ENCODE measurements at places on chromosomes 2 and 18. TPM values are rescaled to one million over a fixed set of nuclear protein-coding genes. Genes with fewer than 3 reads are reported as not detected.

- DNase-seq: no peak
Measured at GRCh38 chr18:78986018-78986481, 6.4 kb downstream of the SALL3 start.

THAP4 gene
- 115 TPM for total RNA-seq

DNA sequence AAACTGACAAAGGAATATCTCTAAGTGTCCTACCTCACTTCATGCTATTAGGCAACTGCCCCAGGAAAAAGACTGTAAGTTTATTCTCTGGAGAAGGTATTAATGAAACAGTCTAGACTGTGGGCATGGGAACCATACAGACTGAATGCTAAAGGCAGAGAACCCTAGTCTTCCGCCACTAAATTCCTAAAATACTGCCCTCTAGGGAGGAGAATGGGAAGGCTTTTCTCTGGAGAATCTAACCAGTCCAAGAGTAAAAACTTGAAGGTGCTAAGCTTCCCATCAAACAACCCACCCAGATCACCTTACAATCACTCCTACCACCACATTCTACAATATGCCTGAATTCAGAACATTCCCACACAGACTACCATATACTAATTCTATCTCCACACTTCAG lies 3.4 kb downstream of the SRBD1 start:
- DNase-seq: peak; percentile 74

DNA sequence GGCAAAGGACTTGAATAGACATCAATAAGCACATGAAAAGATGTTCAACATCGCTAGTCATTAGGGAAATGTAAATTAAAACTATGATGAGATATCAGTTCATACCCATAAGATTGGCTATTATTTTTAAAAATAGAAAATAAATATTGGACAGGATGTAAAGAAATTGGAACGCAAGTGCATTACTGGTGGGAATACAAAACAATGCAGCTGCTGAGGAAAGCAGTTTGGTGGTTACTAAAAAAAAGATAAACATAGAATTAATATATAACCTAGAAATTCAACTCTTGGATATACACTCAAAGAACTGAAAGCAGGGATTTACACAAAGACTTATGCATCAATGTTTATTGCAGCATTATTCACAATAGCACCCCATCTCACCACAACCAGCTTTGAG lies 174.5 kb upstream of the NDUFV2 start:
- no peak for DNase-seq

DNA sequence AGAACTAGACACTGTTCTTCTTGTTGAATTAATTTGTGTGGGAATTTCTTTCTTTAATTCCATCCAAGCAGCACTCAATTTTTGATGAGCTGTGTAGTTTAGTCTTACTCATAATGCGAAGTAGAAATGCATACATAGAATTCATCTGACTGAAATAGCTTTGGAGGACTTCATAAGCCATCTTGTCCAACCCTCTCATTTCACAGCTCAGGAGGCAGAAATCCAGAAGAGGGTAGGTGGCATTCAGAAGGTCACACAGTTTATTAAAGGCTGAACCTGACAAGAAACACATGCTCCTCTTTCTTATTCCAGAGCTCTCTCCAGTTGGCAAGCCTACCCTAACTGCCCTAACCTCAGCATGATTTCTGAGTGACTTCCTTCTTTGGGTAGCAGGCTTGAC lies 169.2 kb upstream of the NOSTRIN start:
- DNase-seq: no peak

DNA sequence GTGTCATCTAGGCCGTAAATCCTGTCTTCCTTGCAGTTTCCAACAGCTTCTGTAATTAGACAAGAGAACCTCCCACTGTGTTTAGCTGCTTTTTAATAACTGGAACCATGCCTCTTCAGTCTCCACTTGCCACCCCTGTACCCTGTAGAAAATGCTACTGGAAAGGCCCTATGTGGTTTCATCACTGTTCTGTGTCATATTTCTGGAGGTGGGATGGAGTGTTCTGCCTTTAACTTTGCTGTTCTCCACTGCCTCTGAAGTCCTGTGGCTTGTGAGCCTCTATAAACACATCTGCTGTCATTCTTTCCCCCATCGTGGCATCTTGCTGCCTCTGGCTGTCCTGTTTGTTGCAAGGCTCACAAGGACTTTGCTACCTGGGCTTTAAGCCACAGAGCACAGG lies 17.9 kb downstream of the MGAT5 start:
- DNase-seq: no peak

- no peak for DNase-seq
Measured at GRCh38 chr2:242098445-242099128, 229.1 kb downstream of the RTP5 start.

RBM44 gene
- 0.08 TPM for total RNA-seq

GRCh38 chr2:185835974-185836373 lies 97.4 kb downstream of the FSIP2 start:
- no peak for DNase-seq

DNA sequence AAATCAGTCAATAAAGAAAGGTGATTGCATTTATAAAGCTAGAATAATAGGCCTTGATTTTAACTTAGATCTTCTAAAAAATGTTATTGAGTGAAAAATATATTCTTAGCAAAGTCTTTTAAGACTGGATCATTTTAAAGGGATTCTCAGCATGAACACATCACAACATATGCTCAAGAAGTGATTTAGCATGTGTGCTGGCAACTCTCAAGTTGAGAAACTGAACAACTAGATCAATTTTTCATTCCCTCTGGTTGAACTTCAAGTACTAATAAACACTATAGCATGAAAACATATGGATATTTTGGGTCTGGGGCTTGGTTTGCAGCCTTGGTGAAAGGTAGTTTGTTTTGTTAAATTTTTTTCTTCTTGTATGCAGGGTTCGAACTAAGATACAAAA lies 107.8 kb upstream of the PNPT1 start:
- no peak for DNase-seq

- DNase-seq: peak; percentile 22
Measured at GRCh38 chr2:149733936-149734685, 146.5 kb upstream of the MMADHC start.

CAPN13 gene
- total RNA-seq: 4.0 TPM

DCDC2C gene
- not detected for total RNA-seq

OBSL1 gene
- total RNA-seq: 0.86 TPM

SLC5A7 gene
- total RNA-seq: not detected

- no peak for DNase-seq
Measured at GRCh38 chr18:79952996-79953559, 1.6 kb upstream of the SLC66A2 start.

FZD7 gene
- 17.4 TPM for total RNA-seq

BCL11A gene
- total RNA-seq: not detected

DNA sequence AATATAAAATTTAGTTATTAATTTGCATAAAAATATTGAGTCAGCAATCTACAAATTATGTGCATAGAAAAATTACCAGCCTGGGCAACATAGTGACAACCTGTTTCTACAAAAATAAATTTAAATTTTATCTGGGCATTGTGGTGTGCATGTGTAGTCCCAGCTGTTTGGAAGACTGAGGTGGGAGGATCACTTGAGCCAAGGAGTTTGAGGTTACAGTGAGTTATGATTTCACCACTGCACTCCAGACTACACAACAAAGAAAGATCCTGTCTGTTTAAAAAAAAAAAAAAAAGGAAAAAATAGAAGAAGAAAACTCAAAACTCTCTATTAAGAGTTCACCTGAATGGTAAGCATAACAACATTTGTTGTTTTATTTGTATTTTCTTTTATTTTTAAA lies 1048.4 kb upstream of the CDH2 start:
- DNase-seq: no peak

LYPD6 gene
- total RNA-seq: 1.2 TPM

DNA sequence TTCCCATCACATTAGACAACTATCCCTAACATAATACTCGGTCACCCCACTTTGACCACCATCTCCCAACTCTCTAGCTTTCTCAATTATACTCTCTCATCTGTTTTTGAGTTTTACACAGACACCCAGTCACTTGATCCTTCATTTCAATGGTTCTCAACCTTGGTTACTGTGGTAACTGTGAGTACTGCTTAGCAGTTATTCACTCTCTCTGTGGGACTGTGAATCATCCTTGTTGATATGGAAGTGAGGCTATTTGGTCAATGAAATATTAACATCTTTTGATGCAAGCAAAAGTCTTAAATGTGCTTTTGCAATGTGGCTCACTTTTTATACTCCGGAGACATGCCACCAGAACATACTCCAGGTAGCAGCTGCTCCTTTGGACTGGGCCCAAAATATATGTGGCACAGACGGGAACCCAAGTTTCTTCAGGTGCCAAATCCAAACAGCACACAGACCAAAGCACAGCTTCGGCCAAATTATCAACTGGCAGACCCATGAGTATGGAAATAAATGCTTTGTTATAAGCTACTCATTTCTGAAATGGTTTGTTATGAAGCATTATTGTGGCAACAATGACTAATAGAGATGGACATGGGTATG lies 75.0 kb upstream of the SLC25A52 start:
- no peak for DNase-seq

GRCh38 chr2:101790416-101790815 lies 92.9 kb downstream of the MAP4K4 start:
- DNase-seq: no peak

DNA sequence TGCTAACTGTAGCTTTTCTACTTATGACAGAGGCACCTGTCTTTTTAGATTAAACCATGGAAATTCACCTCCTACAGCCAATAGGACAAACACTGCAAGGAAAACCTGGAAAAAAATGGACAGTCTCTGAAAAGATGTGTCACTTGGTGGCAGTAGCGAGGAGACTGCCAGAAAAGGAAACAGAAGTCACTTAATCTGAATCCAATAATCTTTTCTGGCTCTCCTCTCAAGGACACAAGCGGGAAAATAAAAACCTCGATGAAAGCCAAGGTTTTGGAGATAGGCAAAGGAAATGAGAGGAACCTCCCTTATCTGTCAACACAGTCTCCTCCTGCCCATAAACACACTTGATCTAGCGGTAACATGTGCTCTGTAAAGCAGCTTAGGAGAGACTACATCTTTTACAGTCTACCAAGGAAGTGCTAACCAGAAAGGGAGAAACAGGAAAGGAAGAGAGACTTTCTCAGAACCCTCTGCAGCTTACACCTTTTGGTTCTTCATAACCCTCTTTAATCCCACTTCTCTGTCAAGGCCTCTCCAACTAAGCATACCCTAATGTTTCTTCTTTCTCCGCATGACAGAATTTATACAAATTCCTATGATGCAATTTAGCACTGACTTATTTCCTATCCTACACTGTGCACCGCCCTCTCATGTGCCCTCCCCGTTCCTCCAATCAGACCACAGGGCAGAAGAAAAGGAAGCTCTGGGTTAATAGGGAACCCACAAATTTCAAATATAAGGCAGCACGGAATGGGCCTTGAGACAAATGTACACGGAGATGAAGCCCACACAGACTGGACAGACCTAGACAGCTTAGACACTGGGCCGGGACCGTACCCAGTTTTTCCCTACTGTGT lies 52.8 kb downstream of the CLASP1 start:
- peak; percentile 86 for DNase-seq

TEKT4 gene
- not detected for total RNA-seq

VIL1 gene
- total RNA-seq: 247 TPM

- DNase-seq: peak; percentile 91
Measured at GRCh38 chr2:70340761-70341476, 39.1 kb upstream of the FAM136A start.

GRCh38 chr2:159933727-159934049 lies 128.7 kb downstream of the PLA2R1 start:
- DNase-seq: no peak

DNA sequence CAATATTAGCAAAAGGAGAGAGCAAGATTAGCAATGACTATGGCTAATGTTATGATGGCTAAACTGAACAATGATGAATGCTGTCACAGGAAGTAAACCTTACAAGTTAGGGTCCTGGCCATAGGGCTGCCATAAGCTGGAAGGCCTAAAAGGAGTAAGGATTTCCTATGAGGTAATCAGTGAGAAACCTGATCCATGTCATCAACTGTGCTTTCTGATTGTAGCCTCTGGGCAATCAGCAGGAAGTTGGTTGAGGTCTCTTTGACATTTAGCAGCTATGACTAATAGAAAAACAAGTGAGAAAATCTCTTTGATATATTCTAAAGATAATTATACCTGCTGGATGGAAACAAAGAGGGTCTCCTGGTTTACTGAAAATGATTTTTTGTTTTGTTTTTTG lies 193.0 kb downstream of the RAB3GAP1 start:
- peak; percentile 8 for DNase-seq

GRCh38 chr2:101274142-101274541 lies 21.5 kb downstream of the CNOT11 start:
- DNase-seq: no peak

- DNase-seq: peak; percentile 72
Measured at GRCh38 chr2:112884869-112885505, 26.0 kb upstream of the IL37 start.

GRCh38 chr2:101401906-101402305 lies 14.6 kb upstream of the CREG2 start:
- peak; percentile 36 for DNase-seq

DNA sequence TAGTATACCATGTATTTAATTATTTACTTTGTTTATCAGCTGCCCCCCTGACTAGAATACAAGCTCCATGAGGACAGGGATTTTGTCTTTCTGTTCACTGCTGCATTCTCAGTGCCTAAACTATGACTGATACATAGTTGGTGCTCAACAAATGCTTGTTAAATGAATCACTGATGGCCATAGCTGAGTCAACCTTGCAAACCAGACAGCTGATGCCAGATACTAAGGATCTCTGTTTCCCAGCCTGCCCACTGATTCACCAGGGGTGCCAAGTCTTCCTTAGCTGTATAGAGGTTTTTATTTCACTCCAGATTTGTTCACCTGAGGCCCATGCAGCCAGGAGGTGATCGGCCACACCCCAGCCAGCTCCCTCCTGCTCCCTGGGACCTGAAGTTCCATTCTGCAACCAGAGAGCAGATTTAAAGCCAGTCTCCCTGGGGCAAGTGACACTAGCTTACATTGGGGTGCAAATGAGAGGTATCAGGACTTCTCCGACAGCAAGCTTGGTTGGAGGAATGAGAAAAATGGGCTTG lies 92.2 kb downstream of the C1QL2 start:
- no peak for DNase-seq

GRCh38 chr2:7661502-7661901 lies 744.3 kb downstream of the RNF144A start:
- DNase-seq: no peak

DNA sequence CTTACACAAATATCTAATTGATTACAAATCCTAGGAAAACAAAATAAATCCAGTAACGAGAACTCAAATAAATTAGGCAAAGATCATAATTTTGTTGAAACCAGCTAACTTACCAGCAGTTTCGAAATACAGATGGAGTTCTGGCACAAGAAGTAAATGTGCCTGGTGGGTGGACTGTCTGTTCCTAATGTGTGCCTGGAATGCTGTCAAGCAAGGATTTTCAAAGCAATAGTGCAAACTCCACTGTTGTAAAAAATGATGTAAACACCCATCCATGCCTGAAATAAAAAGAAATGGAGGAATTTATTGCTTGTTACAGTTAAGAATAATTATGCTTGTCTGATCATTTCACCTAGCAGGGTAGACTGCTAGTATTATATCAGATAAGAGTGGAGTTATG lies 423.9 kb upstream of the MAP2 start:
- DNase-seq: no peak

GRCh38 chr18:33944493-33944892 lies 280.2 kb downstream of the NOL4 start:
- DNase-seq: no peak

Data from HT-29 (cell line).